Putamen (tissue), 1 donor: ENCODE measurements at places on chromosomes 6 and 20.

- no peak for DNase-seq
Measured at GRCh38 chr6:154538640-154539191, 28.2 kb upstream of the CNKSR3 start.

- DNase-seq = no peak
Measured at GRCh38 chr20:11248011-11248409, 574.2 kb upstream of the JAG1 start.

DNA sequence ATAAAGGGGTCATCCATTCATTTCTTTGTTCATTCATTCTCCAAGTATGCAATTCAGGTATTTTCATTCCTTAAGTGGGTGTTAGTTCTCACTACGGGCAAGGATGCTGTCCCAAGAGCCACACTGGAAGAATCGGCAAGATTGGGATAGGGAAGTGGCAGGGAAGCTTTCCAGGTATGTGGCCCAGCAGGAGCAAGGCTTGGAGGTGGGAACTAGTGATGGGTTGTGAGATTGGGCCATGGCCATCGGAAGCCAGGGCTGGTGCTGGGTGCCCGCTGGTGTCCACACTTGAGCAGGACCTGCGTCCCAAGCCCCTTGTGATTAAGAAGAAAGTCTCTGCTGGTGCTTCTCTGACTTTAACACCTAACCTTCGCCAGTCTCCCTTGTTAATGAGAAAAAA, 15.1 kb downstream of the VSTM2L start:
- no peak for DNase-seq

- no peak for DNase-seq
Measured at GRCh38 chr6:123635567-123635966, 1.2 kb downstream of the TRDN start.

DNA sequence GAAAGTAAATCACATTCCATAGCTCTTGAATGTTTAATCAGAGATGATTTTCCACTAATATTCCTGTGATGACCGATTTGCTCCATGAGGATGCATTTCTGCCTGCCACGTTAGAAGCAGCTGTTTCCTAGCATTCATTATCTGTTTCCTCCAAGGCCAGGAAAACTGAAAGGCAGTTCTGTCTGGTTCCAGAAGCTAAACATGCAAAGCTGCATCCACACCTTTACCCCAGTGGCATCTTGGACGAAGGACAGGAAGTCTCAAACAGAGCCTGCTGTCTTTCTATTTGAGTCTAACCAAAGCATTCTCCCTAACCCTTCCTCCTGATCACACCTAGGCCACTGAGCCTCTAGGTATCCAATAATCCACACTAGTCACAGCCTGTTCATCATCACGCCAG, 27.6 kb downstream of the CNKSR3 start:
- DNase-seq = no peak

GRCh38 chr20:63950701-63951397, 5.4 kb downstream of the UCKL1 start:
- DNase-seq = no peak

DNA sequence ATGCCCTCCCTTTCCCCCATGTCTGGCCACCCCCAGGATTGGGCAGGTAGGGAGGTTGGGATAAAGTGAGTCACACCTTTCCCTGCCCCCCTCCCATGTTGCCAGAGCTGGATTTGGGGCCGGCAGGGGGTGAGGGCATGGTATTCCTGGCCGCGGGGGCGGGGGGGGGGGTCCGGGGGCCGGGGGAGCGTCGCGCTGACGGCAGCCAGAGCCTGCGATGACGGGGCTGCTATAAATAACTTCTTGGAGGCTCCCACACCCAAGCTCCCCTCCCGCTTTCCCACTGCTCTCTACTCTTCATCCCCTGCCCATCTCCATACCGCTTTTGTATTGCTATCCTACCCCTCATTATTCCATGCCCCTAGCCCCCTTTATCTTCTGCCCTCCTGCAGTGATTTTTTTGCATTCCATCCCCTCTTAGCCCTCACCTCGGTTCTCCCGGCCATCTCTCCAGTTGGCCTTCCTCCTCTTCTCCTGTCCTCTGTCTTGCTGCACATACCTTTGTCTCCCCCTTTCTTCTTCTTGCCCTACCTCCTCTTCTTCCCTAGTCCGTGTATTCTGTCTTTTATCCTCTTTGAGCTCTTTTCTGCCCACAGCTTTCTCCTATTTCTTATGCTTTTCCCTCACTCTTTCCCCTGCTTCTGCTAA, 13.8 kb downstream of the SYNGAP1 start:
- DNase-seq = no peak

GRCh38 chr6:87682310-87682709, 19.7 kb downstream of the AKIRIN2 start:
- DNase-seq = no peak
